ENCODE measurements at places on chromosomes 16 and 17.

DNA sequence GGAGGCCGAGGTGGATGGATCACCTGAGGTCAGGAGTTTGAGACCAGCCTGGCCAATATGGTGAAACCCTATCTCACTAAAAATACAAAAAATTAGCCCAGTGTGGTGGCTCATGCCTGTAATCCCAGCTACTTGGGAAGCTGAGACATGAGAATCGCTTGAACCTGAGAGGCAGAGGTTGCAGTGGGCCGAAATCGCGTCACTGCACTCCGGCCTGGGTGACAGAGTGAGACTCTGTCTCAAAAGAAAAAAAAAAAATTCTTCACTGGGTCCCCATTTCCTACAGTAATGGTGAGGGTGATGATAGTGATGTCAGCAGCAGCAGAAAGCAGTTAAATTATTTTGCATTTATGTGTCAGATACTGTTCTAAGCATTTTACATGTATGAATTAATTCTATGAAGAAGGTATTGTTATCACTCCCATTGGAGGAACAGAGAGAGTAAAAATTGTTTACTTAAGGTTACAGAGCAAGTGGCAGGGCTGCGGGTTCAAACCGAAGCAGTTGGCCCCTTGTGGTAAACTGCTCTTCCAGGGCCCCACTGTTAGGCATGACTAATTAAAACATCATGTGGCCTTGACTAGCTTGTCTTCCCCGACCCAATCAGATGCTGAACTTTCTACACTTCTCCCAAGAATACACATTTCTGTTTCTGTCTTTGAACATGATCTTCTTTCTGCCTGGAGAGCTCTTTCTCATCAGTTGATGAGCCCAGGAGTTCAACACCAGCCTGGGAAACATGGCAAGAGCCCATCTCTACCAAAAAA lies 45.8 kb downstream of the STAT3 start:
- no peak for DNase-seq

DNA sequence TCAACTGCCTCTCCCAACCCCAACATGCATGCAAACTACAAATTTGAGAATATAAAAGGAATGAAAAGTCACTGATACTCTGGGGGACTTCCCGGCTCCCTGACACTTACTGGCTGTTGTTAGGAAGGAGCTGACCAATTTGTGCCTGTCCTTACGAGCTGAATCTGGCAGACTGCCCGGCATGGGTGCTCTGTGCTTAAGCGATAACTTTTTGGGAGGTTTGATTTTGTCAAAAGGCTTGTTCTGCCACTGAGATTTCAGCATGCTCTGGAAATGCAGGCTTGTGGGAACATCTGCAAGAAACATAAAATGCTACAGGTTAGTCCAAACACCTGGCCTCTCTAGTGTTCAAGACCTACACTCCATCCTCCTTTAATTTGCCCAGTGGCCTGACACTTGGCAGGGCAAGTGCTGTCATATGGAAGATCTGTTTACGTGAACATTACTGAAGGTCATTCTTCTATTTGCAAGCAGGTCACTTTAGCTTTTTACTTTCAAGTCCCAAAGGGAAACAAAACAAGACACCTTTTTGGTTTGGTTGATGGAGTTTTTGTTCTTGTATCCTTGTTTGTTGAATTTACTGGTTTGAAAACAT lies 40.6 kb downstream of the STH start:
- DNase-seq = no peak

- no peak for DNase-seq
Observed at GRCh38 chr16:2029350-2029749, 2.6 kb downstream of the NHERF2 start.

- DNase-seq = no peak
Observed at GRCh38 chr17:65020284-65020683, 36.3 kb downstream of the GNA13 start.

- DNase-seq = no peak
Observed at GRCh38 chr16:49312389-49312985, 30.8 kb upstream of the CBLN1 start.

- no peak for DNase-seq
Observed at GRCh38 chr17:82787081-82787848, 35.4 kb downstream of the TBCD start.

GRCh38 chr17:28324267-28324745 lies 5.3 kb downstream of the TMEM97 start:
- no peak for DNase-seq

DNA sequence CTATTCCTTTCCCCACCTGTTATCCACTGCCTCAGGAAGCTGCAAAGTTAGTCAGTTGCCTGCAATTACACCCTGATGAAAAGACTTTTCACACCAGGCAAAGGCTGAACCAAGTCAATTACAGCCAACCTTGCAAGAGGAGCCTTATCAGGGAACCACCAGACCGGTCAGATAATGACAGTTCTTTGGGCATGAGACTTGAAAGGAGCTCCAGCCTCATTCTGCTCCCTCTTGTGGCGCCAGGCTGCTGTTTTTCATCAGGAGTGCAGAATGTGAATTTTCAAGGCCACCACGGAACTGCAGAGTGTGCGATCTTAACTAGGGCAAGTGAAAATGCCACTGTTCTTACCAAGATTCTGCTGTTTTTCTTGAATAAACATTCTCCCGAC lies 22.5 kb downstream of the DNAI2 start:
- DNase-seq = no peak

DNA sequence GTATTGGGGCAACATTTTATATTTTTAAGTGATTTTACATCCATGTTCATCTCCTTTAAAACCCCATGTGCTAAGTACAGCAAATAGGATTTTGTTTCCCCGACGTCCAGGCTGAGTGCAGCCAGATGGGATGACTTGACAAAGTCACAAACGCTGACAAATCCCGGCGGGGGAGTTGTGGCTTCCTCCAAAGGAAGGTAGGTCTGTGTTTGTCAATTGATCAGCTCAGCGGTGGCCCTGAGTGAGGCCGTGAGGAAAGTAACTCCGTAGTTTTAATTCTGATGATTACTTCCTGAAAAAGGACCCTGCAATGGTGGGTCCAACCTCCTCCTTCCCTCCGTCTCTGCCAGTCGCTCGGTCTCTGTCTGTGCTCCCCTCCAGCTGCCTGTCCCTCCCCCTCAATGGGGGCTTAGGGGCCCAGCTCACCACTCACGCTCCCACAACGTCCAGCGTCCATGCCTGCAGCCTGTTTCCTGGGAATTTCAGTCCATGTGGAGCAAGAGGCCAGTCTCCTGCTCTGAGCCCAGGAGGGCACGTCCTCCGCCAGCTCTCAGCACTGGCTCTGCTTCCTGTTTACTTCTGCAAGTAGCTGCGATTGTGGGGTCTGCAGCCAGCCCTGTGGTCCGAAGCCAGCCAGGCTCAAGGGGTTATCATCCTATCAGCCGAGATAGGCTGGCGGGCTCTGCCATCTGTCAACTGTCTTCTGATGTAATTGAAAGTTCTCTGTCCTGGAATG lies 209.4 kb upstream of the FOXF1 start:
- no peak for DNase-seq

- DNase-seq = no peak
Observed at GRCh38 chr16:86523166-86523740, 12.9 kb downstream of the FOXF1 start.

DNA sequence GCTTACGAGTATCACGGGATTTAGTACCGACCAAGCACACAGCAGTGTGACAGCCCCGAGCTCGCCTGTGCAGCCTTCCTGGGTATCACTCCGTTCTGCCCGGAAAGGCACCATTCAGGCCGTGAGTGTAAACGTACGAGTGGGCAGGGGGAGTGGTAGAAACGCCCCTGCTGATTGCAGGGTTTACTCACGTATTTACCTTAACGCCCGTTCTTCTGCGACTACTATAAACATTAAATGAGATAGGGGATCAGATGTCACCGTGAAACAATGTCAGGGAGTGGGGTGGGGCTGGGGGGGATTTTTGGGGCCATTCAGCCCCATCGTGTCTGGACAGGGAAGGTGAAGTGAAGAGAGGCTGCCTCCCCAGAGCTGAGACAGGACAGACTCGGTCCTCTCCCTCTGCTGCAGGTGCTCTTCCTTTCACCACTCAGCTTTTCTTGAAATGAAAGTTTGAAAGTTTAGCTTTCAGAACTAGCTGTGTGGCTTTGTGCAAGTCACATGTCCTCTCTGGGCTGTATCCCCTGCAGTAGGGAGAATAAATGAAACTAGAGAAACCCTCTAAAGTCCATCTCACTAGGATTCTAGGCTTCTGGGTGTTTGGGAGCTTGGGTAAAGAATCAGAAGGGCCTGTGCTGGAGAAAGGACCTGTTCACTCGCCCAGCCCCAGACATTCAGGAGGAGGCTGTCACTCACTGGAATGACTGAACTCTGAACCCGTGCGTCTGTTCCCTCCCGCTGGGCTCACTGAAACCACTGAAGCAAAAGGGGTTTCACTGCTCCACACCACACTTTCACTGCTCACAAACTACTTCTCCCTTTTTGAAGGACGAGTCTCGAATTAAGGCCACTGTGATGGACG lies 66.7 kb downstream of the RPA1 start:
- no peak for DNase-seq

- no peak for DNase-seq
Observed at GRCh38 chr17:79174905-79175856, 100.6 kb downstream of the ENGASE start.

GRCh38 chr17:60864708-60865005 lies 187.0 kb downstream of the BCAS3 start:
- DNase-seq = no peak

DNA sequence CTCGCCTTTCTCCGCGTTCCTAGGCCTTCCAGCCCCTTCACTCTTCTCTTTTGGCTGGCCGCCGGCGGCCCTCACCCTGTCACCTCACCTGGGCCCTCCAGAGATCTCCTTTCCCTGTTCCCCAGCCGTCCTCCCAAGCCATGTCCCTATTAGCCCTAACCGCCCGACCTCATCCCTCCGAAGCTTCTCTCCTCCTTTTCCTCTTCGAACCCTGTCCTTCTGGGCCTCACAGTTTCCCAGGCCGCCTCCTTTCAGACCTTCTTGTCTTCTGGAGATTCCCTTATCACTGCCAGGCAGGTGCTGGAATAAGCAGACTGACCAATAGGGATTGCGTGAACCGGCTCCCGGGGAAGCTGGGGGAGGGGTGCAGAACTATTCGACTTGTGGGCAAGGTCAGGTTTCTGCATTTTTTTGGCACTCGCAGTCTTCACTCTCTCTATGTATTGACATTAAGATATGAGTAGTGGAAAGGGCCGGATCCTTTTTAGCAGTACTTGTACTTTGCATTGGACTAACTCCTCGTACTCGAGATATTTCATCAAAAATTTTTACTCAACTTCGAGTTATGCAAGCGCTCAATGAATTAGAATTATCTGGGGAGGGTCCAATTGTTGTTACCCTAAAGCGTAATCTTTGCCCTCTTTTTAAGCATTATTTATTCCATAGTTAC lies 690 bp downstream of the RHOT1 start:
- DNase-seq = no peak

GRCh38 chr17:72402727-72403210 lies 281.9 kb downstream of the SOX9 start:
- no peak for DNase-seq

DNA sequence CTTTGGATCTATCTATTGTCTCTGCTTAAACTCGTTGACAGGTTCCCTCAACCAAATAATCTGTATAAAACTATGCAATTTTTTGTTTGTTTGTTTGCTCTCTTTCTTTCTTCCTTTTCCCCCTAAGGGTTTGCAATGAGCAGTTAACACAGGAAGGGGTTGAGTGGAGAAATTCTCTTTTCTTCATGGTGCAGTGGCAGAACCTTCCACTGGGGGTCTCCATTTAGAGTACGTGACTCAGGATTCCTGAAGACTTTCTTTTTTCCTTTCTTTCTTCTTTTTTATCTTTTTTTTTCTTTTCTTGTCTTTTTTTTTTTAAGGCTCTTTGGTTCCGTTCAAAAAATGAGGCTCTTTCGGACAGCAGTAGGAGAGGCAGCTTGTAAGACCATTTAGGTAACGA lies 19.5 kb upstream of the RBFOX1 start:
- DNase-seq = no peak

DNA sequence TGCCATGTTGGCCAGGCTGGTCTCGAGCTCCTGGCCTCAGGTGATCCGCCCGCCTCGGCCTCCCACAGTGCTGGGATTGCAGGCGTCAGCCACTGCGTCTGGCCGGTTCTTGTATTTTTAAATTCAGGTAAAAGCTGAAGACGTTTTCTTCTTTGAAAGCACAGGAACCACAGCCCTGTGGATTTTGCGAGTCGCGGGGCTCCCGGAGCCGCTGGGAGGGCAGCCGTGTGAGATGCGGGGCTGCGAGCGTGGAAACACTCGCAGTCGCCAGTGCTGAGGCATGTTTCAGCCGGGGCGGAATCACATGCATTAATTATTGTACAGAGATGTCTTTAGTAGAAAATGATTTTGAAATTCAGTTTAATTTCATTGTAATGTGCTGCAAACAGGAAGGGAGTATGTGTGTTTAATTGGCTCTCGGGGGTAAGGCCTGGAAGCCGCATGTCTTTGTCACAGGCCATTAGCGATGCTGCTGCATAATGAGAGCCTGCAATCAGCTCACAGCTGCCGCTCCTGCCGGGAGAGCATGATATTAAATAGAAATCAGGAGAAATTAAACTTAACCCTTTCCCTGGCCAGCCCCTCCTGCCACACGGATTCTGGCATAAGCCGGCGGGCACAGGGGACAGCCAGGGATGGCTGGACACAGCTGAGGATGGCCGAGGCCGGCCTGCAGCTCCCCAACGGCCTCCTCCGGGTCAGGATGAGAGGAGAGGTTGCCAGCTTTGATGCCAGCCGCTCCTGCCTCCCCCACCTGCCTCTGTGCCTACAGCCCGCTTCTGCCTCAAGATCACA lies 35.4 kb upstream of the CDH15 start:
- DNase-seq = no peak

GRCh38 chr17:5794881-5795506 lies 210.7 kb upstream of the NLRP1 start:
- DNase-seq = no peak

GRCh38 chr17:1470755-1471462 lies 14.9 kb upstream of the CRK start:
- no peak for DNase-seq

DNA sequence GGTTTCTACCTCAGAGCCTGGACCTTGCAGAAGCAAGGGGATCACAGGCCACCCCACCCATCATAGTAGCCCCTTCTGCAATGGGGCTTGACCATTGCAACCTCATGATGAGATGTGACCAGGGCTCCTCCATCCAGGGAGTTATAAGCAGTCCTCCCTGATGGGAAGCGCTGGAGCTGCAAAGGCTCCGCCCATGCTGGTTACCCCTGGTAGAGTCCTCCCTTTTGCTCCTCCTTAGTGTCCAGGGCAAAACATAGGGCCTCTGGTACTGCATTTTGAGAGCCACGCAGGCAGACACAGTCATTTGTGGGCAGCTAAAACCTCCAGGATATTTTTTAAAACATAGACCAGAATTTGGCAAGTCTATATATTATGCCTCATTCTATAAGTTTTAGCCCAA lies 161.1 kb downstream of the RAB11FIP4 start:
- no peak for DNase-seq

GRCh38 chr17:4632581-4632920 lies 8.9 kb downstream of the ALOX15 start:
- no peak for DNase-seq

Data from GM18507 (cell line).